ENCODE measurements at places on chromosomes 2 and 18.

DNA sequence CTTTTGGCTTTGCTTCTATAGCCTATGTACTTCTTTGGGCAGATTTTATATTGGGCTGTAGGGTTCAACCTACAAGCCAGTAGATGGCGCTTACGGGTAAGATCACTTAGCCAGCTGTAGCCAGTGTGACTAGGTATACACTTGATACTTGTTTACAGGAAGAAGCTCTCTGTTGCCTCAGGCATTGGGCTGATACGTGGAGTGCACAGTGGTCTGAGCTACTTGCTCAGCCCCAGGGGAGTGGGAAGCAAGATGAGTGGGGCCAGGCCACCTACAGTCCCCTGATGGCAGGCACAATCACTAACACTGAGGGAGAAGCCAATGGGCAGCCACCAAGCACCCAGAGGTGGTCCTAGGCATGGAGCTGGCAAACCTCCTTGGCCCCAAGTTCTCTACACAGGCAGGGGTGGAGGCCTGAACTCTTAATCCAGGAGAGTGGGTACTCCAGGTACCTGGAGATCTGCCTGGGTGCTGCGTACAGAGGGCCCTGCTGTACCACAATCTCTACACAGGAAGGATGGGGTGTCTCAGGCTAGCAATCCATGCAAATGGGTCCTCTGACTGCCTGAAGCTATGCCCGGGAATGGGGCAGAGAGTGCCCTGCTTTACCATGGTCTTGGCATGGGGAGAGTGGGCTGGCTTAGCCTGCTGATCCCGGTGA, 122.2 kb downstream of the NCOA1 start:
- DNase-seq, result peak; percentile 52

- DNase-seq, result no peak
These were observed 1.7 kb downstream of the ARHGAP28 start for GRCh38 chr18:6731222-6731596.

GRCh38 chr18:11842562-11842961, 8.7 kb upstream of the CHMP1B start:
- no peak for DNase-seq

DNA sequence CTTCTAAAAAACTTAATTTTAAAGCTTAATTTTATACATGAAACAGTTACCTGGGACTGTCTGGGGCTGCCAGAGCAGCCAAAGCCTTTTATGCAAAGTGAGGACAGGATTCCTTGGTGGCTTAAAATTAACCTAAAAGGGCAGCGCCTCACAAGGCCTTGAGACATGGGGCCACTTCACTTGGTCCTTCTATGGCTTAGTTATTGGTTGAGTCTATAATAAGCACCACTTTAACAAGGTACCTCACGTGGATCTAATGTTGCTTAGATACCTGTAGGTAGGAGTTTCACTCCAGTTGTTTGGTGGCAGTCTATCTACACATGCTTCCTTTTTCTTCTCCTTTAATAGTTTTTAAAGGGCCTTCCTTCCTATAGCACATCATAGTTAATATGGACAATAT, 51.6 kb downstream of the EIF2AK3 start:
- no peak for DNase-seq

GRCh38 chr2:169009865-169010579, 21.1 kb downstream of the ABCB11 start:
- DNase-seq, result no peak

DNA sequence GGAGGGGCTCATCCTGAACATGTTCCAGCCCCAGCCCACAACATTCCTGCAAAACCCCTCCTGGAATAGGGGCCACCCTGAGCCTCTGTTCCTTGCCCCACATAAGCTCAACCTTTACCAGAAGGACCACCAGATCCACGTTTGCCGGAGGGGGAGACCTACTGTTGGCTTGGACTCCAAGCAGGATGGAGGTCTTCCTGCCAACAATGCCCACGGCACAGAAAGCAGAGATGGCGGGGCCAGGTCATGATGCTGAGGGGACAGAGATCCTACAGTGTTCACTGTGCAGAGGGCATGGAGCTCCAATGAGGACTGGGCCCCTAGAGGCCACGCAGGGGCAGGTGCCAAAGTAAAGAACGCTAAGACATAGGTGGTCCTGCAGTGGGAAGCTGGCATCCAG, 98.5 kb upstream of the RAB6C start:
- no peak for DNase-seq

GRCh38 chr2:183389546-183390080, 265.4 kb downstream of the NUP35 start:
- DNase-seq, result no peak

- DNase-seq, result no peak
These were observed 184.2 kb upstream of the ZEB2 start for GRCh38 chr2:144703852-144704708.

DNA sequence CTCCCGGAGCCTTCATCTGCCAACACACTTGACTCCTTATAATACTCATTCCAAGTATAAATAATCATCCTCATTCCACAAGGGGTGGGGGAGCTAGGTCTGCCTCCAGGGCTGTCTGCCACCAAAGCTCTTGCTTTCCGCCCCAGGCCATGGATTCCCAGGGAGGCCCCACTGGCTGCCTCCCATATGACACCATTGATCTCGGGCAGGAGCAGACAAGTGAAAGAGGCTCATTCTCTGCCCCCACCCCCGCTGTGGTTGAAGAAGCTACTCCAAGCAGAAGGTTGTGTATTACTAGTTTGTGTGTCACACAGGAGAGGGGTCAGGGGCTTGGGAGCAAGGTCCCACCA, 99.5 kb downstream of the MRO start:
- DNase-seq, result no peak

GRCh38 chr2:140376686-140377085, 1596.5 kb upstream of the NXPH2 start:
- DNase-seq, result no peak

GRCh38 chr2:127619203-127619590, 26.8 kb upstream of the GPR17 start:
- DNase-seq, result no peak

GRCh38 chr18:3261373-3262233, at the start of gene MYL12B:
MYL12B (plus strand) TSS chr18:3262133; CDS start chr18:3272899, 10,766 bp downstream.
- DNase-seq, result peak; percentile 82

DNA sequence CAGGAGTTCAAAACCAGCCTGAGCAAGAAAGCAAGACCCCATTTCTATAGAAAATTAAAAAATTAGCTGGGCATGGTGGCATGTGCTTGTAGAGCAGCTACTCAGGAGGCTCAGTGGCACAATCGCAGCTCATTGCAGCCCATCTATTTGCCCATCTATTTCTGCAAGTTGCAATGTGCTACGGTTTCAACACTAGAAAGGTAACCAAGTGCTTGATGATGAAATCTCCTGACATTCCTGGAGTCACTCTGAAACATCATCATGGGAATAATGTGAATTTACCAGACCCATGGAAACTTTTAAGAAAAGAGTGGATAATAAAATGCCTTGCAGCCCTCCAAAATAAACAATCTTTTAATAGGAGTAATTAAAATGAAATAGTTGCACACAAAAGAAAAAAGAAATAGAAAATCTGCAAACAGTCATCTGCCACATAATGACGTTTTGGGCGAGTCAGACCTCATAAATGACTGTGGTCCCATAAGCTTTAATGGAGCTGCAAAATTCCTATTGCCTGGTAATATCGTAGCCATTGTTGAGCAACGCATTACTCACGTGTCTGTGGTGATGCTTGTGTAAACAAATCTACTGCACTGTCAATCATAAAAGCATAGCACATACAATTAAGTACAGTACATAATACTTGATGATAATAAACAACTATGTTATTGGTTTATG, 46.6 kb upstream of the AMMECR1L start:
- no peak for DNase-seq

GRCh38 chr2:121818546-121818945, 63.1 kb downstream of the TSN start:
- no peak for DNase-seq

DNA sequence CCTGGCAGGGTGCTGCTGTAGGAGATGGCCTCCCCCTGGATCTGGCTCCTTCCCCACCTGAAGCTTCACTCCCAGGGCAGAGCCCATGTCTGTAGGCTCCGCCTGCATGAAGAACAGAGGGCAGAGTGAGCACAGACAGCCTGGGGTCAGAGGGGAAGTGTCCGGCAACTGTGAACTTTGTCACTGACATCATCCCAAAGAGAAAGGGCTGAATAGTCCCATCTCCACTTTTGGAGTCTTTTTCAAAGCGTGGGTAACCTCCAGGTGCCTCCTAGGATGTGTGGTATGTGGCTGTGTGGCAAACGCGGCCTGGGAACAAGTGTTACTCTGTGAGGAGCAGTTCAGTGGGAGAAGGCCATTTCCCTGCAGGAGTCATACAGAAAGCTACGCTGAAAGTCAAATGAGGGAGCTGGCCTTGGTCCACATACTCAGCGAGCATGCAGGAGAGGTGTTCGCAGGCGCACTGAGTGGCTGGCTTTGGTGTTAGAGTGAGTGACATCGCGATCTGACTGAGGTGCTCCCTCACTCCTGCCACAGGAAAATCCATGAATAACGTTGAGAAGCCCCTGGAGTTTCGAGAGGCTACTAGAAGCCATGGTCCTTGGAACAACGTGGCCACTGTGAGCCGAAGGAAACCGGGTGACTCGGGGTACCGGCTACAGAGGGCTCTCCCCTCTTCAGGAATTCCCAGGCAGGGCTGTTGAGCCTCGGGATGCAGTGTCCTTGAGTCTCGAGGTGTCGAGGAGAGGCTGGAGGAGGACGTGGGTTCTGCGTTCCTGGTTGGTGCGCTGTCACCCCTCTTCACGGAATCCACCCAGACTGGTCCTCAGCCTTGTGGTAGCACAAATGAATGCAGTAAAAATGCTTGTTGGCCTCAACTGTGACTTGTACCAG, 54.7 kb downstream of the CABLES1 start:
- no peak for DNase-seq

DNA sequence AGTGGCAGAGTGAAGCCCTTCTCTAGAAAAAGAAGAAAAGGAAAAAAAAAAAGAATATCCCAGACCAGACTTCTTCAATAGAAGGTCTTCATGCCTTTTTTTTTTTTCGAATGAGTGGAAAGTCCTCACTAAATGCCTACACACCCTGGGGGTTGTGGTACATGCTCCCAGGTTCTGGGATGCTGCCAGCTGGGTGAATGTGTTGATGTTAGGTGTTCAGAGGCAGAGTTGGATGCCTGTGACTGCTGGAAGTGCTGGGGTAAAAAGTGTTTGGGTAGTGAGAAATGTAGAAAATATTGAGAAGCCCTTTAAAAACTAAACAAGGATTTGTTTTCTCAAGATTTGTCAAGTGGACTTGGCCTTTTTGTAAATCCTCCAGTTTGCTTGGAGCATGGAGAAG, 318.6 kb downstream of the SLC4A3 start:
- DNase-seq, result no peak

DNA sequence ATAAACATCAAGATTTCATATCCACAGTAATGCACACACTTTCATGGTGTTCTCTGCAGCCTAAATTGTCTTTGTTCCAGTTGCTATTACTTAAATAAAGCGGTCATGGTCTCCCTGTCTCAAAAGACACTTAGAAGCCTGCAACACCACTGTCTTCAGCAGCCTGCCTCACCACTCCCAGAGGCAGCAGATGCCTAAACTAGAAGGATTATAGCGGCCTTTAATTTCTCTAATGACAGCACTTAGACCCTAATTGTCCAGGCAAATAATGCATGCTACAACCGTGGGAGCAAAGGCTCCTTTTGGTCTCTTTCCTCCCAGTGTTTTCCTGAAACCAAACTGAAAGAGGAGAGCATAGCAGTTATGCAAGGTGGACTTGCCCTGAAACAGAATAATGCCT, 248.8 kb upstream of the SLC39A10 start:
- DNase-seq, result no peak

DNA sequence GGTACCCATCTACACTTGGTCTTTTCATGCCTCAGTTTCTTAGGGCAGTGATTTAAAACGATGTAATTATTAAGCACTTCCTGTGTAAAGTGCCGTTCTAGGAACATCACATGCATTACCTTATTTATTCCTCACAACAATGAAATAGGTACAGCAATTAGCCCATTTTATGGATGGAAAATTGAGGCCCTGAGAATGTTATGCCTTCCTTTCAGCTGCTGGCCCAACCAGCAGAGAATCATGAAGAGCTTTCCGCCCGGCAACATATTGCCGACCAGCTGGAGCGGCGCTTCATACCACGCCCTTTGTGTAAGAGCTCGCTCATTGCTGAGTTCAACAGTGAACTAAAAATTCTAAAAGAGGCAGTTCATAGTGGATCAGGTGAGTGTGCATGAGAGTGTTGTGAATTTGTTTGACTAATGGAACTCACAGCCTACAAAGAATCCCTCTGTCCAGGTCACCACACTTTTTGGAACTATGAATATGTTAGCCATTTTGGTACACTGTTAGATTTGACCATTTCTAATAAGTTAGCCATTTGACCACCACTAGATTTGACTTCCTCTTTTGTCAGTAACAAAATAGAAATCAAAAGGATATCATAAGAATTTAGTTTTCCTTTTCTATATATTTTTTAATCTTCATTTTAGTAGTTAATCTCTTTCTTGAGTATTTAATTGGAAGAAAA, 25.6 kb upstream of the RPE start:
- no peak for DNase-seq

DNA sequence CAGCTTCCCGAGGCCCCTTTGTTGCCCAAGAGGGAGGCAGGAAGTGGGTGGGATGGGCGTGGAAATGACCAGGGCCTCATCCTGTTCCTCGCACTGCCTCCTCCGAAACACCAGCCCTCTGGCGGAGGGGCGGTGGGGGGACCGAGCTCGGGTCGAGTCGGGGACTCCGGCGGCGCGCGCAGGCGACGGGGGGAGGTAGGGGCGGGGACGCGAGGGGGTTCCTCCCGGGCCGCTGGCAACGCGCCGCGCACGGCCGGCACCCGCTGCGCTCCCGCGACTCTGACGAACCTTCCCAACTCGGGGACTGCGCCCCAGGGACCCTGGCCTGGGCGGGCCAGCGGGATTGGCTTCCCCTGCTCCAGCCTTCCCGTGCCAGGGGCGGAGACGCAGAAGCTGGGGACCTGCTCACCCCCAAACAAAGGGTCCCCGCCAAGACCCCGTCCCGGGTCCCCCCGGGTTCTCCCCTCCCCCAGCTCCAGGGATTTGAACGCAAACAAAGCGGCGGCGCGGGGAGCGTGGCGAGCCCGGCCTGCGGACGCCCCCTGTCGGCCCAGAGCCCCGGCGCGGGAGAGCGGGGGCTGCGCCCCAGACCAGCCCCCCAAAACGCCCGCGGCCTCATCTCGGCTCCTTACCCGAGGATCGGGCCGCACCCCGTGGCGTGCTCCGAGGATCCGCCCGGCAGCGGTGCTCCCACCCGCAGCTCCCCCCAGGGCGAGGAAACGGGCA, 1.2 kb downstream of the SEMA4C start:
- DNase-seq, result peak; percentile 61

DNA sequence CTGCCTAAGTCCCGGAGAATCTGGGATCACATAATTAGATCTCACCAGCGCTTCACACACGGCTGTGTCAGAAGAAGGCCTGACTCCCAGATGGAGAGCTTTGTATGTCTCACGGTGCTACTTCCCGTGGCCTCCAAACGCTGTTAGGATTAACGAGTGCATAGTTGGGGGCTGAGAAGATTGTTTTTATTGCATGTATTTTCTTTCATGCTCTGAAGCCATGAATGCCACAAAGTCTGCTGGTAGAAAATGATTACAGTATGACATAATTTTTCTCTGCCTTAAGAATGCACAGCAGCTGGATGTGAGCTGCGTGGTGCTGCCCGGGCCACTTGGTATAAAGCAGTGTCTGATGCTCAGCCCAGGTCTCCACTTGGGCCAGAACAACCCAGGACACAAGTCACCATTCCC, 166.5 kb downstream of the SEPTIN10 start:
- DNase-seq, result no peak

- no peak for DNase-seq
These were observed 914.3 kb downstream of the DCC start for GRCh38 chr18:53254265-53254664.

Data from CD8-positive, alpha-beta memory T cell (primary cell).